Stimulated activated CD4-positive, alpha-beta T cell treated with anti-CD3 and anti-CD28 coated beads, Interleukin-4, amount 100 ng/mL, for 24 hours (primary cell): ENCODE measurements at places on chromosomes 1 and 21.
A peak's percentile ranks its signal among the peaks of the same experiment; 100 is the strongest.

DNA sequence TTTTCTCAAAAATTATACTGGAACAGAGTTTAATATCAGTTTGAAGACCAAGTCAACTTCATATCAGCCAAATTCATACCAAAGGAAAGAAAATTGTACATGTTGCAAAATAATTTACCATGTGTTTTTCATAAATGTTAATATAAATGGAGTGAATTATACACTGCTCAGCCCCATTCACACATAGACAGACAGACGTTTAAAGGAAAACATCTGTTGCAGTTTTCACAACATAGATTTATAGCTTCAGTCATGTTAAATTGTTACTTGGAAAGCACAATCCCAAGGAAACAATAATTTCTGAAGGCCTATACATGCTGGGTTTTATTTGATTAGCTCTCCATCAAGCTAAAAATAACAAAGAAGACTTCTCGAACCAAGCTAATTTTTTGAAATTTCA is 27.8 kb upstream of the HYI start:
- no peak for DNase-seq

GRCh38 chr1:86914601-86914997 is at the start of gene HS2ST1:
Gene HS2ST1, plus strand, starts transcription at chr1:86914635.
- DNase-seq, result no peak

DNA sequence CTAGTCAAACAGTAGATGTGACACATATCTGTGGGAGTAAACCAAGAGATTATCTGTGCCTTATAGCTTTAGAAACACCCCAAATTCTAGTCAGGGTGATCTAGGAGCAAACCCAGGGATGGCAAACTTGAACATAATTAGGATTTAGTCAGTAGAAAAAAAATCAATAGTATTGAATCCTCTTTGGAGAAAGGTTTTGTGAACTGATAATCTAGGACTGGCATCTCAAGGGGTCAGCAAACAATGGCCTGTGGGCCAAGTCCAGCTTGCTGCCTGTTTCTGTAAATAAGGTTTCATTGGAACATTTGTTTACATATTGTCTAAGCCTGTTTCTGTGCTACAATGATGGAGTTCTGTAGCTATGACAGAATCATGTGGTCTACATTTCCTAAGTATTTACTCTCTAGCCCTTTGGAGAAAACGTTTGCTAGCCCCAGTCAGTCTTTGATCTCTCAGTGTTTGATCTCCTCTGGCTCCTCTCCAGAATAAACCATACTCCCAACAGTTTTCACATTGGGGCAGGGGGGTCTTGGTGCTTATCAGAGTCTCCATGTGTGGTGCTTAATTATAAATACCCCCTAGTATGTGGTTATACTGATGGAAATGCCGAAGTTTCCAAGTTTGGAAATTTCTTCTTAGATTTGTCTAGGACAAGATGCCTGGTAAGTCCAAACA is 385.8 kb downstream of the NTNG1 start:
- DNase-seq, result no peak

GRCh38 chr1:62175568-62176179 is 19.0 kb upstream of the L1TD1 start:
- DNase-seq, result peak; percentile 40

DNA sequence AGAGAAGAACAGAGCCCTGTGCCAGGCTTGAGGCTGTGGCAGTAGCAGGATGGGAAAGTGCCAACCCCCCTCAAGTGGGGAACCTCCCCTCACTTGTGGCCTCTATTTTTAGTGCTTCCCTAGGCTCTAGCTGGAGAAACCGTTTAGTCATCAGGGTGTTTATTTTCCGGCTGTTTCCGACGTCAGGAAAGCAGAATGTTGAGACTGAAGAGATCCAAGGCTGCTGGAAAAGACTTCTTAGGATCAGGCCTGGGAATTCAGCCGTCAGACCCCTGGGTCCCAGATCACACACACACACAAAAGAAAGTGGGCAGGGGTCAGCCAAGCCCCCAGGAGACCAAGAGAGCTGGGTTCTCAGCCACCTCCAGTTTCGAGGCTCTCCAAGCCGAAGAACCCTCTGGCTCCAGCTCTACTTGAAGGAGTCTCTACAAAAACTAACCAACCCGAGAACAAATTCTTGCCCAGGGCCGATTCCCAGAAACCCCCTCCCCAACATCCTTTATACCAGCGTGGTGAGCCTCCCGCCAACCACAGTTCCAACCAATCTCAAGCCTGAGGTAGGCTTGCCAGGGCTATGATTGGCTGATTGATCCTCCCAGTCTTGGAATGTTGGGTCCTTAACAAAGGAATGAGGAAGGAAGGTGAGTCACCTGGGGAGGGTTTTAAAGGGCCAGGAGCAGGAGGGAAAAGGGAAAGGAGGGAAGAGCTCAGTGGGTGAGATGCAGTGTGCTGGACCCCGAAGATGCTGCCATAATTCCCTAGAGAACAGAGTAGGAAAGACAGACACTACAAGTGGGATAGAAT is 2.5 kb upstream of the MEF2D start:
- no peak for DNase-seq

GRCh38 chr1:196070940-196071339 is 537.3 kb downstream of the KCNT2 start:
- no peak for DNase-seq

DNA sequence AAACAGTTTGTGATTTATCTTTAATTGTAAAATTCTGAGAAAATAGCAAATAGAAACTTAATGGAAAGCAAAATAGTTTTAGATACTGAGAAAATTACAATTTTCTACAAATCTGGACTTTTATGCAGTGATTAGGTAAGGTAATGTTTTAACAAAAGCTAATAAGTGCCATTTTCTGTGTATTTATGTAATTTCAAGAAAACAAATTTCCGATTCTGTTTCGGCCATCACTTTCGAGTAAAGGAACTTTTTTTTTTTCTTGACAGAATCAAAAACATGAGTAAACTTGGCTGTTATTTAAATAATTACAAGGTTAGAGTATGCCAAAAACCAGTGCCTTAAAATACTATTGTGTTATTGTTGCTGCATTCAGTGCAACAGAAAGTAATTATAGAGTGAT is 280.4 kb upstream of the C1orf105 start:
- DNase-seq, result no peak

DNA sequence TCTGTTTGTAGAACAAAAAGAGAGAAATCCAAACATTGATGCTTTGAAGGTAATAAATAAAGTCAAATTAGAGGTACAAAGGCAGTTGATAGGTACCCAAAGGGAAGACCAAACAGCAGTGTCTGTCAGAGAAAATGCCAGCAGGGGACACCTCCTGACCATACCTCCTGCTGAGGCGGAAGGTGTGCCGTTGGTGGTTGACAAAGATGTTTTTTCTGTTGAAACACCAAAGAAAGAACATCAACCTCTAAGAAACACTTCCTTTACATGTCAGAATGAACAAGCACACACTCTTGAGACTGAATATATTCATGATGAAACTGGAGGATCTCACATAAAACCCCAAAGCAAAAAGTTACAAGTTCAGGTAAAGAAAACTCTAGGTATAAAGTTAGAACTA is 128.3 kb downstream of the MACF1 start:
- DNase-seq, result no peak

- peak; percentile 40 for DNase-seq
Measured at GRCh38 chr1:47262787-47263413, 30.9 kb upstream of the TAL1 start.

GRCh38 chr1:186838380-186839040 is 9.8 kb downstream of the PLA2G4A start:
- no peak for DNase-seq

DNA sequence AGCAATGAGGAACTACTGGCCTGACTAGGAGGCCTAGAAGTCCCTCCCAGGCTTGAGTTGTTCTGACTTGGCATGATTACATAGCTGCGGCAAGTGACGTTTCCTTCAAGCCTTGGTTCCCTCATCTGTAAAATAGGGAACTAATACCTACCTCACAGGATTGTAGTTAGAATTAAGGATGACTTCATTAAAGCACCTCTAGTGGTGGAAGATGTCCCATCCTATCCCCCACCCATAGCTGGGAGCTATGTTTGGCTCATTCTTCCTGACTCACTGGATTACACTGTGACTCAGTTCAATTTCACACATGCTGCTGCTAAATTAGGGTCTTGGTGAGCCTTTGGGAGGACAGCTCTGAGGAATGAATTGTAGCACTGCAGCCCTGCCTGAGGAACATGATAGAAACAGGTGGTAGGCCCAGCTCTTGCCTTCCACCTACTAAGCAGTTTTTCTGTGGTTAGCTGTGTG is 6.0 kb upstream of the SHISA4 start:
- DNase-seq, result no peak

GRCh38 chr21:16587141-16587581 is 857.4 kb downstream of the USP25 start:
- DNase-seq, result no peak

GRCh38 chr1:62142496-62142895 is 52.2 kb upstream of the L1TD1 start:
- DNase-seq, result no peak

DNA sequence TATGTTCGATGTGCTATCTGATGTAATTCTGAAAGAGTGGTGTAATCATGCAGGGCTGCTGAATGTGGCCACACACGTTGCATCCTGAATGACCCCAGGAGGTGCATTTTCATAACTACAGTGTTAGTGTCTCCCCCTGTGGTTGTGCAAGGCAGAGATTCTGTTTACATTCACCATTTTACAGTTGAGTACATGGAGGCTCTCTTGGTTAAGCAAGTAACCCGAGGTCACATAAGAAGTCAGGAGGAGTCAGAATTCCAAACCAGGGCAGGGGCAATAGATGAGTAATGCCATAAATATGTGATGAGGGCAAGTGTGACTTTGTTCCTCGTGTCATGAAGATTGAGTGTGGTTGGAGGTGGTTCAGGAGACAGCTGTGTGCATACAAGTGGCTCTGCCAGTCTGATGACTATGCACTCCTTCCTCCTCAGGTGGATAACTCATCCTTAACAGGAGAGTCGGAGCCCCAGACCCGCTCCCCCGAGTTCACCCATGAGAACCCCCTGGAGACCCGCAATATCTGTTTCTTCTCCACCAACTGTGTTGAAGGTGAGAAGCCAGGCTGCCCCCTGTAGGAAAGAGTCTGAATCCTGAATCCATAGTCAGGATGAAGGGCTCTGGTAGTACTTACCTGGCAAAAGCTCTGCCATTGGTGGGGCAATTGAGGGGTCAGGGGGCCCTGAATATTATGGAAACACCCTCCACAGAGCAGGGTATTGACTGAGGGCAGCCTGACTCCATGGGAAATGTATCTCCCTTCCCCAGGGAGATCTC is 9.3 kb downstream of the ATP1A2 start:
- no peak for DNase-seq

DNA sequence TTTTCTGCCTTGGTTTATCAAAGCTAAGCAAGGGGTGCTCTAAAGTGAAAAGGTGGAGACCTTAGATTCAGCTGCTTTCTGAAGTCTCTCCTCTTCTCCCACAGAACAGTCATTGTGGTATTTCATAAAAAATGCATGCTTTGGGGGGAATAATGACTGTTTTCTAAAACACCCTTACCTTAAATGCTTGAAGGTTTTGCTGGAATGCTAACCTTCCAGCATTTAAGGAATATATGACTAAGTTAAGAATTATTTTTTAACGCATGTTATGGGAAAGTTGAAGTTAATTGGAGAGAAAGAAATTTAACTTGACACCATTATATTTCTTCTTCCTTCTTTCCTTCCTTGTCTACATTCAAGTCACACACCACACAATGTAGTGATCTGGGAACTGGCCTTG is 162.5 kb downstream of the ROR1 start:
- DNase-seq, result no peak

DNA sequence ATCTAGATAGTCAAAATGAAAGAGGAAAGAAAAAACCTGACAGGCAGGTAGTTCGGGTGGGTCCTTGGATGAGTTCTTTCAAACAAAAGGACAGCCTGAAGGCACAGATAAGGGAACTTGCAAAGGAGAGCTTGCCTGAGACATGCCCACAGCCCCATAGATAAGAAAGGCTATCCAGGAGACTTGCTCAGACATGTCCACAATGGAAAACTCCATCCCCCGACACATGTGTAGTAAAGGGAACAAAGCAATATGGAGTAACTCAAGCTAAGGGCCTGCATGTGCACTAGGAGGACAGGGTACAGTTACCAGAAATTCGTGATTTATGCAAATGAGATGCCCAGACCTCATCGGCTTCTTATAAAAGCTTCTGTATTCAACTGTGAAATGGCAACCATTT is 281.5 kb downstream of the NEGR1 start:
- DNase-seq, result no peak

GRCh38 chr1:230354005-230354404 is 72.1 kb downstream of the PGBD5 start:
- DNase-seq, result no peak

GRCh38 chr1:185477638-185478580 is 160.9 kb upstream of the IVNS1ABP start:
- DNase-seq, result no peak

DNA sequence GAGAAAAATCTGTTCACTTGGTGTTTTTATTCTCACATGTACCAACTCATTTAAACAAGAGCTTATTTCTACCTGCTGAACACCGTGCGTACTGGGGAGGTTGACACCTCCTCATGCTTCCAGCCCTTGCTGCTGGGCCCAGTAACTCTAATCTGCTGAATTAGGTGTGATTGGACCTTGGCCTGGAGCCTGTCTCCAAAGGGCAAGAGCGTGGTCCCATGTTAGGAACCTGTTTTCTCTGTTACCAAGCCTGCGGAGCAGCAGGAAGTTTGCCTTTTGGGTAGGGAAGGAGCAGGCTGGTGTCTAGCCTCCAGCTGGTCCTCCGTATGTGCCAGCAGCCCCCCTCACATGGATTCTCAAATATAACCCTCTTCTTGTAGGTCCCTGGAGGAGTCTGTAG is 10.9 kb upstream of the SLC27A3 start:
- no peak for DNase-seq

DNA sequence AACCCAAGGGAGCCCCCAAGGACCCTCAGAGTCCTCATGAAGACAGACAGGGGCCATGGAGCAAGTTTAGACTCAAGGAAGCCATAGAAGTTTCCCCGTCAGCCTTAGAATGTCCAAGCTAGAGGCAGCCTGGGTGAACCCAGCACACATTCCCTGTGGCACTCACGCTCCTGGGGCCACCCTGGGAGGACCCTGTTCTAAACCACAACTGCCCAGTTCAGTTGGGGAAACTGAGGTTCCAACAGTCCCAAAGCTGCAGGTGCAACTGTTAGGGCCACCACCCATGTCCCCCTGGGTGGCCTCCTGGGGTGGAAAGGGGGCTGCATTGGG is 9.3 kb downstream of the WNT3A start:
- no peak for DNase-seq
